Pons (tissue), 1 donor: ENCODE measurements at places on chromosomes 11 and 22.

GRCh38 chr11:94017446-94017845, 3.7 kb upstream of the HEPHL1 start:
- no peak for DNase-seq

DNA sequence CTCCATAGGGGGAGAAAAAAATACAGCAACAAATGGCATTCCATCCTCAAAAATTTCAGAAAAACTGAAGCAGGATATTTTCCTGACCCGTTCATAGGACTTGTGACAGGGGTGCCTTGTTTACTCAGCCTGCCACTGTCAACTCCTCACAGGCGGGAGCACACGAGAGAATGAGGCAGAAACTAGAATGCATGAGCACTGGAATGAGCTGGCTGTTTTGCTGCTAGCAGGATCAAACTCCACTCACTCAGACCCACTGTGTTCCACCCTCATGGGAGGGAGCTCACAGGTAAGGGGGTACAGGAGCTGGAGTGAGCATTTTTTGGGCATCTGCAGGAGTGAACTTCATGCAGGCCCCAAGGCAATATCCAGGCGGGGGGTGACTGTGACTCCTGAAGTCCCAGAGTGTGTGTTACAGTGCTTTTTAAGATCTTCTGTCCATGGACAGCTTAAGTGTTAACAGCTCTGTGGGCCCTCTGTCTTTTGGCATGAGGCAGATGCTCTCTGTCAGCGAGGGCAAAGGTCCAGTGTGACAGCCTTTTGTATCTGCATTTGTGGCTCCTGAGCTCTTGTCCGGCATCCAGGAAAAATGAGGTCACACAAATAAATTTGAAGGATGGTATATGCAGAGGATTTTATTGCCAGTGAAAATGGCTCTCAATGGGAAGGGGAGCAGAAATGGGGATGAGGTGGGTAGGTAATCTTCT, 905.7 kb upstream of the TENM4 start:
- DNase-seq, result no peak

GRCh38 chr22:48448821-48449220, 1378.9 kb downstream of the BRD1 start:
- no peak for DNase-seq

- DNase-seq, result no peak
Measured at GRCh38 chr22:44557064-44557748, 59.2 kb upstream of the RTL6 start.

DNA sequence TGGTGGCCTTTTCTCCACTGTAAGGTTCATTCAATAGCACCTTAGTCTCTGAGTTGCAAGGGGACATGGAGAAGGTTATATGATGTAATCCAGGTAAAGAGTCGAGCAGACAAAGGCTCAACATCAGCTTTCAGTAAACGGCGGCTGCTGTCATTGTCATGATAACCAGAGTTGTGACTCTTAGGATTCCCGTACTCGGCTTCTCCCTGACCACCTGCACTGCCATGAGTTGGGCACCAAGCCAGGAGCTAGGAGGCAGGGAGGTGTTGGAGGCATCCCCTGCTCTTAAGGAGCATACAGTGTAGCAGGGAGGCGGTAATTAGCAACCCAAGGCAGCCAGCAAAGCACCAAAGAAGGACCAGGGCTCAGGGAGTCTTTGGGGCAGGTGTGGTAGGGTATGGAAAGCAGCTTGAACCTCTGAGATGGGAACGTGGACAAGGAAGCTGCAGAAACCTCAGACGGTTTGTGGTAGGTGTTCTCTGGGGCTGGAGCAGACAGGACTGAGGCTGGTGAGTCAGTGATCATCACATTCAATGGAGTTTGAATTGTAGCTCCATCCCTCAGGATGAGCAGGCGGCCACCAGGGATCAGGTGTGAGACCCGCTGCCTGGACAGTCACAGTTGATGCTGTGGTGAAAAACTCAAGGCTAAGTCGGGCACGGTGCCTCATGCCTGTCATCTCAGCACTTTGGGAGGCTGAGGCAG, 31.7 kb downstream of the LIF start:
- no peak for DNase-seq

DNA sequence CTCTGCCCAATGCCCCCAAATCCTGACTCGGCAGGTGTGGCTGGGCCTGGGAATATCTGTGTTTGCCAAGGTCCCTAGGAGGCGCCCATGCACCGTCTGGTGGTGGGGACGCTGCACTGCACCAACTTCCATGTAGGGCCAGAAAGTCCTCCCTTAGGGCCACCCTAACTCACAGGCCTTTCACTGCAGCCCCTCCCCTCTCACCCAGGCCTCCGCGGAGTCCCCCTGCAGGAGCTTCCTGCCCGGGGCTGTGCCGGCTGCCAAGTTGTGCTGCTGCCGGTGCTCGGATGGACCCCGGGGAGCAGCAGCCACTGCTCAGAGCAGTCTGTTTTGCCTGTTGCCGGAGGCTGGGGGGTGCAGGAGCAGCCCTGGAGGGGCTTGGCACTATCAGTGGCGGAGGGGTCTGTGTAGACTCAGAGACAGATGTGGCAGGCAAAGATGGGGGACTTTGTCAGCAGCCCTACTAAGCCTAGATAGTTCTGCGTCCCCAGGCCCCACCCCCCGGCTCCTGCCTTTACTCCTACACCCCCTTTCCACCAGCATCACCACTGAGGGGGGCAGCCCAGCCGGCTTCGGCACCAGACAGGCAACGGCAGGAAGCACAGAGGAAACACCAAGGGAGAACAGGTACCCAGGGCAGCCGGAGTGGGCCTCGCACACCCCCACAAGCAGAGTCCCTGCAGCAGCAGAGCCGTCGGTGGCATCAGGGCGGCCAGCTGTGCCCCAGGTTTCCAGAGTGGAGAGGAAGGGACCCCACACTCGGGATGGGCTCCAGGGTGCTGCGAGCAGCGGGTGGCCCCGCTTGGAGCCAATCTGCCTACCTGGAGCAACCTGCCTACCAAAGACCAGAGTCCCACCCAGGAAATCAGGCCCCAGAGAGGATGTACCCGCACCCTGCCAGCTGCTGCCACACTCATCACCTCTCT, 124.3 kb downstream of the TRIM29 start:
- DNase-seq, result peak; percentile 79
